Caki2 (cell line): ENCODE measurements at places on chromosomes 11 and 22.

- no peak for DNase-seq
Measured at GRCh38 chr11:19436932-19437331, 196.2 kb upstream of the E2F8 start.

DNA sequence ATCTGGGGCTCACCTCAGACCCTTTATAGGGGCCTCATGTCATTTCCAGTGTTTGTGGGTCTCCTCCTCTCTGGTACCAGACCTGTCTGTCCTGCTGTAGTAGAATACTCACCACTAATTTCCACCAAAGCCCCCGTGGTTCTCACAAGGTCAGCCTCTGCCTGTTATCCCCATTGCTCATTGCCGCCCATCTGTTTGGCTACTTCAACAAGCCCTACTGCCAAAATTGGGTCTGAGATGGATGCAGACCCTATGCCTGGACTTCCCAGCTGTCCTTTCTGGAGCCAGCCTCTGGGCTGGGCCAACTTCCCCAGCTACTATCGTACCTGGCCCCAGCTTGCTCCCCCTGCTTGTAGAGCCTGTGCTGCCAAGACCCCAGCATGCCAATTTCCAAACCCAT lies 152.1 kb upstream of the ISX start:
- DNase-seq: no peak

DNA sequence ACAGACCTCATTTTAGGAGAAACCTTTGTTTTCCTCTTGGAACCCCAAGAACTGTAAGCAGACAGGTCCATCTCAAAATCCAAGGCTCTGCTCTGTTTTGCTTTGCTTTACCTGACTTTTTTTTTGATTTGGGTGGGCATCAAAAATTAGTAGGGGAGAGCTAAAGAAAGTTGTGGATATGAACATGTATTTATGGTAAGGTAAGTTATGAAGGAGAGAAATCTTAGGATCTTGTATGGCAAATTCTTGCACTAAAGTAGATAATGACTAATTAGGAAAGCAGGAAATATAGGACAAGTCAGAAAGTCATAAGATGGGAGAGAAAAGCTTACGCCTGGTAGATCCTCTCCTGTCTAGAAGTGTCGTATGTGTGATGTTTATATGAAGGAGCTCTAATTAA lies 116.1 kb upstream of the VPREB1 start:
- no peak for DNase-seq

GRCh38 chr11:128896356-128896755 lies 5.2 kb downstream of the KCNJ5 start:
- no peak for DNase-seq

DNA sequence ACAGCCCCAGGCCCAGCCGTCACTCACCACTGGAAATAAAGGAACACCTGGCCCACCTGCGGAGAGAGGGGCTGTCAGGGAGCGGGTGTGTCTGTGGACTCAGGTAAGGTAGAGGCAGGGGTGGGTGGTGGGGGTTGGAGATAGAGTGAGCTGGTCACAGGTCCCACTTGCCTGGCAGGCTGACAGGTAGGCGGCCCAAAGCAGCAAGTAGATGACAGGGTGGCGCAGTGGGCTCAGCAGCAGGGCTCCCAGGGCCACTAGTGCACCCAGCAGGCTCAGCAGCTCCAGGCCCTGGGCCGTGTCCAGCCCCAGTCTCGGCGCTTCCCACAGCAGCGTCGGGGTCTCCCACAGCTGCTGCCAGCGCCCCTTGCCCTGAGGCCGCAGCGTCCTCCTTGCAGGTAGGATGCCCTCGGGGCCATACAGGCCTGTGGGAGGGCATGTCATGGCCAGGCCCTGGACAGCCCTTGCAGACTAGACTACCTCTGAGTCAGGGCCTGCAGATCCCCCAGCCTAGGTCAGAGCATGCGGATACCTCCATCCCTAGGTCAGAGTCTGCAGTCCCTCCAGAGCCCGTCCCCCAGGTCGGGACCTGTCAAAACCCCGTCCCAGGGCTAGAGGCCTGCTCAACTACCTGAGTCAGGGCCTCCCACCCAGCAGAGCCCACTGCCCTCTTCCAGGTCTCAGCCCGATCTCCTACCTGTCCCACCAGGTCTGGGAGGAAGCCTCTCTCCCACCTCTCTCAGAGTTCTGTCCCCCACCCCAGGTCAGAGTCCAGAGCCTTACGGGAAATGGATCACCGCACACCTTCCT lies 686 bp downstream of the LMF2 start:
- DNase-seq: no peak

- no peak for DNase-seq
Measured at GRCh38 chr11:115104851-115105453, 399.3 kb downstream of the CADM1 start.

DNA sequence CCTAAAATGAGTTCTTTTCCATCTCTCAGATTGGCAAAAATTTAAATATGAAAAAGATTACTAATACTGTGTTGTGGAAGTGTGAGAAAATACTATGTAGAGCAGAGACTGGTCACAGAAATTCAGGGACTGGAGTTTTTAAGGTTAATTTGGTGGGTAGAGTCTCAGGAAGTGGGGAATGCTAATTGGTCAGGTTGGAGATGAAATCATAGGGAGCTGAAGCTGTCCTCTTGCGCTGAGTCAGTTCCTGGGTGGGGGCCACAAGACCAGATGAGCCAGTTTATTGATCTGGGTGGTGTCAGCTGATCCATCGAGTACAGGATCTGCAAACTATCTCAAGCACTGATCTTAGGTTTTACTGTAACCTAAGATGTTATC lies 29.4 kb upstream of the TMEM86A start:
- no peak for DNase-seq

- DNase-seq: no peak
Measured at GRCh38 chr11:92361551-92361950, 136.9 kb downstream of the FAT3 start.

DNA sequence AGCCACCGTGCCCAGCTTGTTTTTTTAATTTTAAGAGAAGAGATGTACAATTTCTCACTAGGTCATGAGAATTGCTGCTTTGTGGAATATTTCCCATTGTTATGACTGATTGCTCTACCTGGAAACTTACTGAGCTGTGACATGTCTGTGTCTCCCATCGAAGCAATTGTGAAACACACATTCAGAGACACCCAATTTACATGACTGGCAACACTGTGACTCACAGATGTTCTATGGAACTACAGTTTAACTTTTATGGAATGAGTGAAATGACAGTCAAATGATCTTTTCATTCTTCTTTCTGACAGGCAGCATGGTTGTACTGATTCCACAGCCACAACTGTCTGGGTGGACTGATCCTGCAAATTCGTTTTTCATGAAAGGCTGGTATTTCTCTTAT lies 32.3 kb downstream of the ELF5 start:
- no peak for DNase-seq

DNA sequence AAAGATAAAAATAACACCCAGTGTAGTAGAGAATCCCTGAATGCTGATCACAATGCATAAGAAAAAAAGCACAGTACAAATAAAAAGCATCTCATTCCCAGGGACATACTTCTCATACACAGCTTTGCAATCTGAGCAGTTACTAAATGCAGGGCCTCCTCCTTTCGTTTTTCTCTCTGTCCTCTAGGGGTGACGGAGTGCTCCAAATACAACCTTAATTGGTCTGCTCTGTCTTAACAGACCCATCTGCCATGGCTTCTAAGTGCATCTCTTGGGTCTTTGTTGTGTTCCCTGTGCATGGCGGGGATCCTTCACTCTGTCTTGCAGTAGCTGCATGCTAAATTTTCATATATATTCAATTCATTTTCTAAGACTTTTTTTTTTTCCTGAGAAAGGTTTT lies 1114.2 kb upstream of the RAG2 start:
- DNase-seq: no peak

DNA sequence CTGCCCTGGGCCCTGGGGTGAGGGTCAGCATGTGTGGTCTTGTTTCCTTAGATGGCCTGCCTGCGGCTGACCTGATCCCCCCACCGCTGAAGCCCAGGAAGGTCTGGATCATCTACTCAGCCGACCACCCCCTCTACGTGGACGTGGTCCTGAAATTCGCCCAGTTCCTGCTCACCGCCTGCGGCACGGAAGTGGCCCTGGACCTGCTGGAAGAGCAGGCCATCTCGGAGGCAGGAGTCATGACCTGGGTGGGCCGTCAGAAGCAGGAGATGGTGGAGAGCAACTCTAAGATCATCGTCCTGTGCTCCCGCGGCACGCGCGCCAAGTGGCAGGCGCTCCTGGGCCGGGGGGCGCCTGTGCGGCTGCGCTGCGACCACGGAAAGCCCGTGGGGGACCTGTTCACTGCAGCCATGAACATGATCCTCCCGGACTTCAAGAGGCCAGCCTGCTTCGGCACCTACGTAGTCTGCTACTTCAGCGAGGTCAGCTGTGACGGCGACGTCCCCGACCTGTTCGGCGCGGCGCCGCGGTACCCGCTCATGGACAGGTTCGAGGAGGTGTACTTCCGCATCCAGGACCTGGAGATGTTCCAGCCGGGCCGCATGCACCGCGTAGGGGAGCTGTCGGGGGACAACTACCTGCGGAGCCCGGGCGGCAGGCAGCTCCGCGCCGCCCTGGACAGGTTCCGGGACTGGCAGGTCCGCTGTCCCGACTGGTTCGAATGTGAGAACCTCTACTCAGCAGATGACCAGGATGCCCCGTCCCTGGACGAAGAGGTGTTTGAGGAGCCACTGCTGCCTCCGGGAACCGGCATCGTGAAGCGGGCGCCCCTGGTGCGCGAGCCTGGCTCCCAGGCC lies 12.7 kb downstream of the TMEM121B start:
- DNase-seq: no peak

DNA sequence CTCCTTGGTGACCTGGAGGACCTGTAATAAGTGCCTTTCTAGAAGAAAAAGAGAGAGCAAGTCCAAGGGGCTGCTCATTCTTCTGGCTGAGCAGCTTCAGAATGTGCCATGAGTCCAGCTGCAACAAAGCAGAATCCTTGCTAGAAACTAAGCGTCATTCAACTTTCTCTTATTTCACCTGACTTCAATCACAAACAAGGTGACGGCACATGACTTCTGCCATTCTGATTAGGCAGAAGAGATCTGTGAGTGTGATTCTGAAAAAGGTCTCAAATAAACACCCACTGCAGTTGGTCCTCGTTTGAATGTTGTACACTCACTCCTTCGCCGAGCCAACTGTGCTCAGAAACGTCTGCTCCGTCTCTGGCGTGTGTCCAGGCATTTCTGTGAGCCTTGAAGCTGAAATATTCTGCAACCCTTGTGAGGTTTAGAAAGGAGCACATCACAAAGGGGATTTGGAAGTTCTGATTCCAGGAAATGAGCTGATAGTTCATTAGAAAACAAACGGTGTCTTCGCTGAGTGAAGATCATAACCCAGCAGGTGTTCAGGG lies 623.8 kb upstream of the KIRREL3 start:
- DNase-seq: no peak
